ENCODE measurements at places on chromosomes 3 and 15.
A peak's percentile ranks its signal among the peaks of the same experiment; 100 is the strongest.

DNA sequence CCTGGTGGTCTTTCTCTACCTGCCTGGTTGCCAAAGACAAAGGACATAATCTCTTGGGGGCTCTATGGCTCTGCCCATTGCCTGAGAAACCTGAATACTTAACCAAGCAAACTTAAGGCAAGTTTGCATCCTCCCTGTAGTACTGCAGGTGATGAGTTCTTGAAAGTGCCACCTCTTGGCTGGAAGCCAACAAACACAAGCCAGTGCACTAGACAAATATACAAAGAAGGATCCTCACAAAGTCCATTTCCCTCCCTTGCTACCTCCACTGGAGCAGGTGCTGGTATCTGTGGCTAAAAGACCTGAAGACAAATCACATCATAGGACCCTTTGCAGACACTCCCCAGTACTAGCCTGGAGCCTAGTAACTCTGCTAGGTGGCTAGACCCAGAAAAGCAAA is 772.3 kb downstream of the SI start:
- no peak for DNase-seq

DNA sequence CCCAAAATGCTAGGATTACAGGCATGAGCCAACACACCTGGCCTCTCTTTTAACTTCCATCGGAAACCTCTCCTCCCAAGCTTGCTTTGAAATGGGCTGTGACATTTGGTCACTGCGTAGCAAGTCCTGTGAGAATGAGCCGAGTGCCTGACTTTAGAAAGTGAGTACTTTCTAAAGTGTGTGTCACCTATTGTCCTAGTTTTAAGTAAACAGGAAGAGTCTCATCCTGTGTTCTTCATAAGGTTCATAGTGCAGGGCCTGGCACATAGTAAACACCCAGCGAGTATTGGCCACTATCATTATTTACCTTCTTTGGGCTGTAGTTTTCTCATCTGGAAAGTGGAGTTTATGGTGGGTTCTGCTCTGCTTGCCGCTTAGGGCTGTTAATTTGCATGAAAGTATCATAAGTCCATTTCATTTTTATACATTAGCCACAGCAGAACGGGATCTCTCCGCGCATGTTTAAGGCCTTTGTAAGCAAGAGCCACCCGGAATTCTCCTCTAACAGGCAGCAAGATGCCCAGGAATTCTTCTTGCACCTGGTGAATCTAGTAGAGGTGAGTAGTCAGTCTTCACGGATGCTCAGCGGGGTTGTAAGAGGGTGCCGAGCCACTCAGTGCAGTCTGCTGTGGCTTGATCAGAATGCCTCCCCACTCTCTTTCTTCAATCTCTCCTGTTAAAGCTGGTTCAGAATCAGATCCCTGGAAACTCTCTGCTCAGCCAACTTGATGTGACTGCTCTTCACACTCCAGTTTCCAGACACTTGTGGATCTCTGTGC is 87.2 kb downstream of the USP13 start:
- no peak for DNase-seq

- peak; percentile 16 for DNase-seq
These were observed 174.0 kb downstream of the SUCNR1 start for GRCh38 chr3:152047465-152047864.

GRCh38 chr3:138049157-138049919 is 39.4 kb downstream of the CLDN18 start:
- peak; percentile 53 for DNase-seq

GRCh38 chr15:42056934-42057798 is 36.3 kb upstream of the PLA2G4E start:
- peak; percentile 74 for DNase-seq

GRCh38 chr3:121979734-121980449 is 42.2 kb downstream of the ILDR1 start:
- DNase-seq: no peak

GRCh38 chr15:44084770-44085169 is 110.3 kb downstream of the FRMD5 start:
- DNase-seq: no peak

Data from fibroblast of skin of right quadriceps (primary cell).